ENCODE measurements at places on chromosomes 7 and 10.

DNA sequence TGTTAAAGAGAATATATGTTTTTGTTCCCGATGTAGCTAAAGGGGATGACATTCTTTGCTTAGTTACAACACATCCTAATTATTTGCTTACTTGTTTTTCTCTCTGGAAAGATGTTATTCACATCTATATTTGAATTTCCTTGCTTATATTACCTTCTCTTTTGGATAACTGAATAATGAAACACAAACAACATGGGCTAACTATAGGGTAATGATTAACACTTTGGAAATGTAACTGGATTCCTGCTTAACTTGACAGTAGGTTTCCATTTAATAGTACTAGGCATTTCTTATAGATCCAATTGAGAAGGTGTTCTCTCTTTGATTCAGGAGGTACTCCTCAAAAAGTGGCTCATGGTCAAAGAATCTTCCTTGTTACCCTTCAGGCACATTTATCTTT lies 141.1 kb downstream of the CCSER2 start:
- DNase-seq = no peak

DNA sequence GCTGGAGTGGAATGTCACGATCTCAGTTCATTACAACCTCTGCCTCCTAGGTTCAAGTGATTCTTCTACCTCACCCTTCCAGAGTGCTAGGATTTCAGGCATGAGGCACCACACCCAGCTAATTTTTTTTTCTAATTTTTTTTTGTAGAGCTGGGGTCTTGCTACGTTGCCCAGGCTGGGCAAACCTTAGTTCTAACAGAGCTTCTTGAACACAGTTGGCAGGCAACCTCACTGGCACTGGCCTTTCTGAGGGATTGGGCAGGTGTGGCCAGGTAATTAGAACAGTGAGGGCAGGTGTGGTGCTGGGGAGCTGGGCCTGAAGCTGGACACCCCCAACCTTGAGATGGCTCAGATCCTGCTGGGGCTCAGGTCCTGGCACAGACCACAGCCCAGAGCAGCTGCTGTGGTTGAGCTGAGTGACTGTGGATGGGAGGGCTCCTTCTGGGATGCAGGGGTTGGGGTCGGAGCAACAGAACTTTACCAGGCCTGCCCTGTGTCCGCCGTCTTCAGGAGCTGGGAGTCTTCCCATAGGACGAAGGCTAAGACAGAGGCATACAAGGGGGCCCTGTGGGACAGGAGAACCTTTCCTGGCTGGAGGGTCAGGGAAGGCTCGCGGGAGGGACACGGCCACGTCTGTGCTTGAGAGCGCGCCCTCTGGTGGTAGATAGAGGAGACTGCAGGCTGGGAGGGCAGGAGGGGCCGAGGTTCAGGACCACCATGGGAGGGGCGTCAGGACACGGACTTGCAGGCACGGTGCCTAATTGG lies 48.2 kb downstream of the COL26A1 start:
- no peak for DNase-seq

DNA sequence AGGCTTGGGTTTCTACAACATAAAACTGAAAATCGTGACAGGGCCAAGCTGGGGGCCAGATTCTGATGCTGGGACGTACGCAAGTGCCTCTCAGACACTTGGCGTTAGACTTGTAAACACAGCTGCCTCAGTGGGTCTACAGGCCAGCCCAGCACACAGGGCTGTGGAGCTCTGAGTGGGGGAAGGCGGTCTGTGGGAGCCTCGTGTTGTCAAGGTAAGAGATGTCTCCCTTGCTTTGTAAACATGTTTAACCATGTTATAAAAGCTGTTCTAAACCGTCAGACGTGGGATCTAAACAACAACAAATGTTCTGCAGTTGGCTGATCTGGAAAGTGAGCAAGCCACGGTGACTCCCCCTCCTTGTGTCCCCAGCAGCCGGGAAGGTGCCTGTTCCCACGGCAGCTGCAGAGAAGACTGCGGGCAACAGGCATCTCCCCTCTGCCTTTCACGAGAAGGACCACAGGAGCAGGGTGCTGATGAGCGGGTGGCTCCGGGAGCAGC lies 67.8 kb downstream of the ZRANB1 start:
- no peak for DNase-seq

DNA sequence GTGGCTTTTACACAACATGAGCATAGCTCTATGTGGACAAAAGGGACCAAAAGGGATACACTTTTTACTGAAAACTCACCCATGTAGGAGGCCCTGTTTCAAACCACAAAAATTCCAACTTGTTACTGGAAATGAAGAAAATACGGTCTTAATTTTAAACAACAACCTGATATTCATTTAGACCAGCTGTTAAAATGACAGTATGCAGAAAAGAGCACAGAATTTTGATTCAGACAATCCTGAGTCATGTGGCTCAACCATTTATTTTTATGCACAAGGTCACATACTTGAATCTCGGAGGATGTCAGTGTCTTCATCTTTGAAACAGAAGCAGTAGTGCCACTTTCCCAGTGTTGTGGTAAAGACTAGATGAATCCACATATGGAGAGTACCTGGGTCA lies 426.5 kb upstream of the NFE2L3 start:
- DNase-seq = no peak

DNA sequence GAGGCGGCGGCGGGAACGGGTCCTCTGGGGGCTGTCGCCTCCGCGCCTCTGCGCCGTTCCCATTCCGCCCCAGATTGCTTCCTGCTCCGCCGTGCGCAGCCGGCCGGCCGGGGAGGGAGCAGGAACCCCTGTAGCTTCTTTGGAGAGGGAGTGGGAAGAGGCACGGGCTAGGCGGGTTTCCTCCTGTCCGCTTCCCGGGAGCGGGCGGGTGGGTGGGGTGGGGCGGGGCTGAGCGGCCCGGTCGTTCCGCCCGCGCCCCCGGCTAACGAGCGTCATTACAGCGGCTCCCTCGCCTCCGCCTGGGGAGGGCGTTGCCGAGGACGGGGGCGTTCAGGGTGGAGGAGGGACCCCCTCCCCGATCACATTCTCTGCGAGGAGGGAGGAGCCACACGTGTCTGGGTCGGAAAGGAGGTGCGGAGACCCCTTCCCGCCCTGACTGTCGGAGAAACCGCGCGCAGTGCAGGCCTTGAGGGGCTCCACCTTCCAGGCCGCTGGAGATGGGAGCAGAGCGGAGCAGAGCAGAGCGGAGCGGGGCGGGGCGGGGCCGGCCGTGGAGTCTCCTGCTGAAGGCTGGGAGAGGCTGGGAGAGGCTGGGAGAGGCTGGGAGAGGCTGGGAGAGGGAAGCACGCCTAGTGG lies 39.7 kb downstream of the AGAP3 start:
- DNase-seq = no peak

- DNase-seq = no peak
These were observed 6.2 kb upstream of the CH25H start for GRCh38 chr10:89213191-89213808.

DNA sequence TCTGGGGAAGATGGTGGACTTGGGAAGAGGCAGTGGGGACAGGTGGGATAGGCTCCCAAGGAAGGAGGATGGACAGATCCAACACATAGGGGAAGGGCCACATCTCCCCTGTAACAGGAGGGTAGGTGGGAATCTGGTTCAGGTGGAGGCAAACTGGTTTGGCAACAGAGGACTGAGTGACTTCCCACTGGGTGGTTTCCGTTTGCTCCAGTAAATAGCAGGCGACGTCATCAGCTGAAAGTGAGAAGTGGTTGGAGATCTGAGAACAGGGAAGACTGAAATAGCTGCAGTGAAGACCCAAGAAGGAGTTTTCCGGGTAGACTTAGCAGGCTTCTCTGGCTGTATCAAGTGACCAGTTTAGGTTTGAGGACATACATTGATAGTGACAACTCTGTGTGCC lies 504.4 kb downstream of the GALNT17 start:
- peak; percentile 15 for DNase-seq

DNA sequence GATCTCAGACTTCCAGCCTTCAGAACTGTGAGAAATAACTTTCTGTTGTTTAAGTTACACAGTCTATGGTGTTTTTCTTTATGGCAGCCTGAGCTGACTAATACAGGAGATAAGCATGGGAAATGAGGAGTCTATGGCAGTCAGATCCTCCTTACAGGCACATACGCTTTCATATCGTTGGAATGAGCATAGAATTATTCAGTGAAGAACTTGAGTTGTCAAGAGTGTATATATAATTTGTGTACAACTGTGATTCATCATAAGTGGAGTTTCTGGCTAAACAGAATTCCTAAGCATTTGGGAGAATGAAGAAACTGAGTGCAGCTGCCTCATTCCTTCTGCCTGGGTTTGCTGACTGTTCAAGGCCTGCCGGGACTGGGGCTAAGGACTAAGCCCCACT lies 516.7 kb downstream of the ADRA2A start:
- no peak for DNase-seq

DNA sequence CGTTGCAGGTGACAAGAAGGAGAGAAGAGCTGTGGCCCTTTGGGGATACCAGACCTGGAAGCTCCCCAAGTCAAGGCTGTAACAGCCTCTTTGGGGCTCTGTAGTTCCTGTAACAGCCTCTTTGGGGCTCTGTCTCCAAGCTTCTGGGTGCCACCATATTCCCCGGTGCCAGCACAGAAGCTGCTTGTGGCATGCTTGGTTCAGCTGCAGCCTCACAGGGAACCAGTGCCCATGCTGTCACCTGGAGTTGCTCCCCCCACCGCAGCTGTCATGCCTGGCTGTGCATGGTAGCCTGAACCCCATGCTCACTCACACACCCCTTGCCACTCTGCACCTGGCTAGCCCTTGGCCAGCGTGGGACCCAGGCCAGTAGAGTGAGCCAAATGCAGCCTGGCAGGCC lies 109.1 kb downstream of the ELAPOR2 start:
- DNase-seq = peak; percentile 18

DNA sequence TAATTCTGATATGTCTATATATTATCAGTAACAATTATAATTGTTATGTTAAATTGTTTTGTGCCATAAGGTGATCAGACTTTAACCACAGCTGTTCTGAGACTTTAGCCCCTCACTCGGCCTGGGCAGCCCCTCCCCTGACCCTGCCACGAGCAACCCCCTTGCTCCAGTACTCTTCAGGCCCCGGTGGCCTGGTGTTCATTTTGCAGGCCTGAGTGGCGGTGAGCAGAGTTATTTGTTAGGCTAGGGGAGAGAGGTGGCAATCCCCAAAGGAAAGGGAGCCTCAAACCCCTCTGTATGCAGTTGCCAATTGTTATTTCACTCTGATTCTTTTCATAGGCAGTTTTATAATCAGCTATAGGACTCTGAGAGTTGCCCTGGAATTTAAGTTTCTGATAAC lies 22.9 kb upstream of the CREB3L2 start:
- DNase-seq = no peak

DNA sequence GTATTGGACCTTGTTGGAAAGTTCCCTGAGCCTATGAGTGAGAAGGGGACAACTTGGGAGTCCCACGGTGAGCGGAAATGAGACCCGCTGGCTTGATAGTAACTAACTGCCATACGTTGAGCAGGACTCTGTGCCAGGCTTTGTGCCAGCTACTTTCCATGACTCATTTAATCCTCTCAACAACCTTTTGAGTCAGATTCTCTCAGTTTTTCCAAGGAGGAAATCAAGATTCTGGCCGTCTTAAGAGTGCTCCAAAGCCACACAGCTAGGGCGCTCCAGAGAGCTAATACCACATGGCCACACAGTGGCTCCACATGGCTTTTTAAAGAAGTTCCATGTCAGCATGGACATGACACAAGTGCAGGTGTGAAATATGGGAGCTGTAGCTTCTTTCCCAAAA lies 55.7 kb downstream of the NOD1 start:
- DNase-seq = no peak

GRCh38 chr7:108088729-108089128 lies 41.4 kb downstream of the LAMB4 start:
- no peak for DNase-seq

- DNase-seq = no peak
These were observed 136.1 kb downstream of the HERPUD2 start for GRCh38 chr7:35558841-35559240.

GRCh38 chr7:151223728-151224127 lies 3.3 kb downstream of the ABCF2 start:
- no peak for DNase-seq

Data from nucleus accumbens (tissue), 56 donors.